A549 treated with RU486 at 1 μM for 4 hours (cell line): ENCODE measurements at places on chromosomes 6 and 20. TPM values are rescaled to one million over a fixed set of nuclear protein-coding genes. Genes with fewer than 3 reads are reported as not detected.

DNMT3B gene
- 3.8 to 4.9 TPM (median 4.2 TPM) in 5 replicates for total RNA-seq

BPIFB2 gene
- not detected in 5 replicates for total RNA-seq

HCRTR2 gene
- total RNA-seq = not detected in 5 replicates

BTN3A1 gene
- total RNA-seq = 2.3 to 3.4 TPM (median 3.0 TPM) in 5 replicates

HSPA1B gene
- total RNA-seq = 120 to 260 TPM (median 177 TPM) in 5 replicates

PMEPA1 gene
- 195 to 491 TPM (median 365 TPM) in 5 replicates for total RNA-seq

ANKRD6 gene
- total RNA-seq = 1.4 to 2.2 TPM (median 1.8 TPM) in 5 replicates

KIF3B gene
- total RNA-seq = 22.5 to 27.3 TPM (median 25.6 TPM) in 5 replicates

EEF1A2 gene
- 134 to 157 TPM (median 155 TPM) in 5 replicates for total RNA-seq

SEL1L2 gene
- total RNA-seq = not detected in 5 replicates

CCN6 gene
- total RNA-seq = not detected in 5 replicates

RAB23 gene
- total RNA-seq = 4.7 to 8.6 TPM (median 7.8 TPM) in 5 replicates

HFE gene
- total RNA-seq = 8.9 to 13.3 TPM (median 12.2 TPM) in 5 replicates

FAM210B gene
- total RNA-seq = 7.6 to 12.4 TPM (median 12.3 TPM) in 5 replicates

ADISSP gene
- total RNA-seq = 101 to 169 TPM (median 156 TPM) in 5 replicates

TMC2 gene
- not detected in 5 replicates for total RNA-seq

THBD gene
- total RNA-seq = 26.1 to 46.2 TPM (median 40.9 TPM) in 5 replicates

TREM2 gene
- total RNA-seq = not detected in 5 replicates

VSTM2L gene
- total RNA-seq = 6.1 to 10.0 TPM (median 7.4 TPM) in 5 replicates

PHACTR1 gene
- 0.05 TPM in 1 of 5 replicates, not detected in the others for total RNA-seq

KATNA1 gene
- 8.6 to 12.4 TPM (median 11.2 TPM) in 5 replicates for total RNA-seq

RSPO4 gene
- not detected in 5 replicates for total RNA-seq

CGA gene
- total RNA-seq = 0.19 to 0.29 TPM (median 0.26 TPM) in 3 of 5 replicates, not detected in the others

FBXO5 gene
- 12.7 to 26.0 TPM (median 20.7 TPM) in 5 replicates for total RNA-seq

MAPK13 gene
- 0.96 to 1.6 TPM (median 1.3 TPM) in 5 replicates for total RNA-seq

PCMTD2 gene
- 8.9 to 14.2 TPM (median 11.9 TPM) in 5 replicates for total RNA-seq

TRIM38 gene
- total RNA-seq = 1.8 to 2.1 TPM (median 1.9 TPM) in 5 replicates

COL19A1 gene
- not detected in 5 replicates for total RNA-seq

CTAGE9 gene
- not detected in 5 replicates for total RNA-seq

TNFRSF6B gene
- total RNA-seq = 0.46 to 1.2 TPM (median 0.60 TPM) in 5 replicates

OOEP gene
- total RNA-seq = not detected in 5 replicates

GUCA1A gene
- not detected in 5 replicates for total RNA-seq

TFAP2B gene
- not detected in 5 replicates for total RNA-seq

OR2J3 gene
- not detected in 5 replicates for total RNA-seq

METTL24 gene
- not detected in 5 replicates for total RNA-seq

ALDH8A1 gene
- total RNA-seq = 0.08 to 0.17 TPM (median 0.13 TPM) in 4 of 5 replicates, not detected in the other

OPN5 gene
- not detected in 5 replicates for total RNA-seq

PPIL6 gene
- 1.5 to 3.1 TPM (median 2.6 TPM) in 5 replicates for total RNA-seq

TAGAP gene
- not detected in 5 replicates for total RNA-seq

DSP gene
- total RNA-seq = 33.8 to 56.5 TPM (median 45.3 TPM) in 5 replicates

RBBP8NL gene
- total RNA-seq = 0.07 to 0.29 TPM (median 0.16 TPM) in 5 replicates
